ENCODE measurements at places on chromosomes 12 and 14.
A peak's percentile ranks its signal among the peaks of the same experiment; 100 is the strongest.

- no peak for DNase-seq
Measured at GRCh38 chr12:30025317-30025716, 241.6 kb upstream of the TMTC1 start.

DNA sequence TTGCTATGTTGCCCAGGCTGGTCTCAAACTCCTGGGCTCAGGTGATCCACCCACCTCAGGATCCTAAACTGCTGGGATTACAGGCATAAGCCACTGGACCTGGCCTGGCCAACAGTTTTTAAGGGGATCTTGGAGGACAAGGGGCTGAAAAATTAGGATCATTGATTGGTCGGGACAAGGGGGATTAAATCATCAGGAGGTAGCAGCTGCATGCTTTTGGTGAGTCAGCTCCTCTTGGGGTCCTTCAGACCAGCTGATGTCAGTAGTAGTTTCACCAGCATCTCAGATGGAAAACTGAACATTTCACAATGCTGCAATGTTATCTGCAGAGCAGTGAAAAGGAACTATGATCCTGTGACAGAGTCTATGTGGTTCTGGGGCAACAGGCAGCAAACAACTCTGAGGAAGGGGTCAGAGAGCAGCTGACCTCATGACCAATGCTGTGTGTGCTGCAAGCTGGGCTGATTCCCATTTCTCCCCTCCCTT lies 6.3 kb downstream of the LRRC74A start:
- DNase-seq: no peak

DNA sequence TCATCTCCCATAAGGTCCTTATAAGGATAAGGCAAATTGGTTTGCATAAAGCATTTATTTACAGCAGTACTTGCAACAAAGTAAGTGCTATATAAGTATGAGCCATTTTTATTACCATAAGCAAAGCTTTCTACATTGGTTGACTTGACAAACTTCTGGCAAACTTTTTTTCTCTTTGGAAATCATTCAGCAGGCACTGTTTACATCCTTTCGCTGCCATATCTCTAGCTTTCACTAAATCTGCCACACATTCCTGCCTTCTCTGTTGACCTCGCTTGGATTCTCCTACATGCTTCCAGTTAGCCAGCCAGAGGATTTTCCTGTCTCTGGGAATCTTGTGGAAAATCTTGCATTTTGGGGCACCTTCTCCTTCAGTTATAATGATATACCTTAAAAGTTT lies 21.8 kb upstream of the HDAC7 start:
- DNase-seq: no peak

DNA sequence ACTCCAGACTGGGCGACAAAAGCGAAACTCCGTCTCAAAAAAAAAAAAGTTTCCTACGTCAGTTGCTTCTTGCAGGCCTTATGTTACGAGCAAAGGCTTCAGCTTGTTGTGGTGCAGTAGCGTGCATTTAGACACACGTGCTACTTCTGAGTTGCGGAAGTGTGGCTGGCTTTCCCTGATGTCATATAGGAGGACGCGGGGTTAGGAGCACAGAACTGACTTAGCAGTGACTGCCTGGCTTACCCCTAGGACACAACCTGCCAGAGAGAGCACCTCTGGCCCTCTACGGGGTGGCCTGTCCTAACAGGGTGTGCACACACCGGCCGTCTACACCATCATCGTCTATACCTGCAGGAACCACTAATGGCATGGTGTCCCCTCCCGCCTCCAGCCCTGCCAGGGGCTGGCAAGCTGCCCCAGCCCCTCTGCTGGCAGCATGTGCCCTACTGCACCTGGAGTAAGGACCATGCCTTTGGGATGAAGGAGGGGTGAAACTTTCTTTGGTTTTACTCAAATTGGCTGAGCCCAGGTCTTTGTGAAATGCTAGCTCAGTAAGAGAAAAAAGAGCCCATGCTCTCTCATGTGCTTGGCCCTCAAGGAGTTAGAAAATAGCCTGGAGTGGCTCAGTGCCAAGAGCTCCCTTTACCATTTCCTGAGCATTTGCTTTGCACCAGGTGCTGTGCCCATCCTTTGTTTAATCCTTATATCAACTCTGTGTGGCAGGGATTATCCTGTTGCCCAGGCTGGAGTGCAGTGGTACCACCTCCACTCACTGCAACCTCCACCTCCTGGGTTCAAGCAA lies 1.7 kb upstream of the GPR68 start:
- DNase-seq: peak; percentile 65

GRCh38 chr12:92775416-92775815 lies 72.6 kb downstream of the PLEKHG7 start:
- DNase-seq: no peak

GRCh38 chr12:12505544-12506495 lies 56.8 kb downstream of the DUSP16 start:
- no peak for DNase-seq

GRCh38 chr12:69872804-69873203 lies 47.8 kb downstream of the MYRFL start:
- DNase-seq: no peak

DNA sequence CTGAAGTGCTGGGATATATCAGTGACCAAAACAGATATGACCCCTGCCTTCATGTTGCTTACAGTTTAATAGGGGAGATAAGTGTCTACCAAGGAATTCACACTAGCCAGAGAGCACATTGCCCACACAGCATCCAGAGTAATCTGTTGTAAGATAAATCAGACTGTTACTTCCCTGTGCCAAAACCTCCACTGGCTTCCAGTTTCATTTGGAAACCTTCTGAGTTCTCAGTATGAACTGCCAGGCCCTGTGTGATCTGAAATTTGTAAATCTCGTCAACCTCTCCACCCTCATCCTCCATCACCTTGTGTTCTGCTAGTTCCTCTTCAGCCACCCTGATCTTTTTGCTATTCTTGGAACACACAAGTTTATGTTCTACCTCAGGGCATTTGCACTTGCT lies 154.7 kb downstream of the ETV6 start:
- DNase-seq: no peak

GRCh38 chr14:22088614-22089342 lies 415.2 kb upstream of the OR4E1 start:
- no peak for DNase-seq

GRCh38 chr12:102690253-102690652 lies 209.9 kb upstream of the IGF1 start:
- no peak for DNase-seq

DNA sequence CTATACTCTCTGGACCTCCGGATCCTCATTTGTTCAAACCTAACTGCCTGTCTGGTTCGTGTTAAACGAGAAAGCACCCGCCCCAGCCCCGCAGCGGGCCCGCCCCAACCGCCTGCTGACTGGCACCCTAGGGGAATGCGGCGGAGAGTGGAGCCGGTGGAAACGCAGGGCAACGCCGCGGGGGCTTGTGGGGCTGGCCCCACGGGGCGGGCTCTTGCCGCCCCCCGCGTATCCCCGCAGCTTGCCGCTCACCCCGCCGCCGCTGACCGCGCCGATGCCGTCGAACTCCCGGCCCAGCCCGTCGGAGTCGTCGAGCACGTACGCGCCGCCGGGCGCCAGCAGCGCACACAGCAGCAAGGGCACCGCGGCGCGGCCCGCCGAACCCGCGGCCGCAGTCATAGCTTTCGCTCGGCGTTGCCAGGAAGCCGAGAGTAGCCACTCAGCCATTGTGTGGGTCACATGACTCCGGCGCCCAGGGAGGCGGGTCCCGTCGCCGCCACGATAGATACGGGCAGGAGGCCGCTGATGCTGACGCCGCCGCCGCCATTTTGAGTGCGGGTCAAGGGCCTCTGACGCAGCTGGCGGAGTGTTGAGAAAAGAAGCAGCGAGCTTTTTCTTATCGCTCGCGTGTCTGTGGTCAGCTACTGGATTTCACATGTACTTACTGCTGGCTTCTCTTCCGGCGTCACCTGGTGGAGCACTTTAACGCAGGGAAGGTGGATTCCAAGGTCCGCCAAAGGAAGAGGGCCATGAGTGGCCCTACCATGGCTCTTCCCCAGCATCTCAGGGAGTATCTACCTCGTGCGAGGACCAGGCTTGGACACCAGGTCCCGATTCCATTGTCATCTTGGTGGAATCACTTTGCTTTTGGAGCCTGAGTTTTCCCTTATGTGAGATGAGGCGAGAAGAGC lies at the start of gene GALC:
TSS of gene GALC (minus strand) at position 465 of the 911 bp plus-strand sequence. CDS start at position 447, 18 bp downstream.
- peak; percentile 95 for DNase-seq

All from stimulated activated CD4-positive, alpha-beta T cell treated with anti-CD3 and anti-CD28 coated beads, Interleukin-4, amount 100 ng/mL, for 48 hours (primary cell).